ENCODE measurements at places on chromosomes 6 and 20.

GRCh38 chr6:119476554-119476953 lies 127.0 kb upstream of the MAN1A1 start:
- DNase-seq, result no peak

GRCh38 chr6:84033523-84034451 lies at the start of gene MRAP2:
TSS of gene MRAP2 (plus strand) at chr6:84033772. CDS start at chr6:84055319, 21,547 bp downstream.
- peak; percentile 76 for DNase-seq

- no peak for DNase-seq
Observed at GRCh38 chr6:130513770-130514169, 148.0 kb downstream of the TMEM200A start.

GRCh38 chr6:1761477-1761877 lies 151.8 kb downstream of the FOXC1 start:
- no peak for DNase-seq

- no peak for DNase-seq
Observed at GRCh38 chr6:108127826-108128225, 38.0 kb upstream of the NR2E1 start.

GRCh38 chr6:61711849-61712248 lies 574.2 kb downstream of the KHDRBS2 start:
- no peak for DNase-seq

DNA sequence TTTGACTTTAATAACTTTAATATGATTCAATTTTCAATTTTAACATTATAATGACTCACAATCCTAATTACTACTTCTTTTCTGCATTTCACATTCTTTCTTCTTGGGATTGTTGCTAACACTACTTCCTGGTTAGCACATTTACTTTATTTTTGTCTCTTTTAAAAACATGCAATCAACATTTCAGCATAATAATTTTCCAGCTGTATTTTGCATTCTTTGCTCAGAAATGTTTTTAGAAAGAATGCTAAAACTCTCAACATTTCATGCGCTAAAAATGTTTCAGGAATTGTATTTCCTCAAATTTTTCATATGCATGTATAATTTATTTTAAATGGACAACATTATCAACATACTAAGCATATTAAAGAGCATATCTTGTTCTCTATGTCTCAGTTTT lies 1302.1 kb upstream of the GJE1 start:
- no peak for DNase-seq

DNA sequence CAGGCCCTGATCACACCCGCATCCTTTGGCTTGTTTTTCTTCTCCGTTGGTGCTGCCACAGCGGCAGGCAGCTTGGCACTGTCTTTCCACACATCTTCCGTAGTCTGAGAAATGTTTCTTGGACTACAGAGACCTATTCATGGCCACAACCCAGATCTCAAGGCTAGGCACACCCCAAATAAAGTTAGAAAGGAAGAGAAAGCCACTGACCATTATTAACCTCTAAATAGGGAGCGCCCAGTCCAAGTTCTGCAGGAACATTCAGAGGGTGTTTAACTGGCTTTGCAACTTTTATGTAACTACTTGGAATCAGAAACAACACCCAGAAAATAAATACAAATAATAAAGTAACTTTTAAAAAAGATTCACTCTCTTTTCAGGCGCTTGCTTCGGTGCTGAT lies 124.8 kb upstream of the NEDD9 start:
- no peak for DNase-seq

- DNase-seq, result no peak
Observed at GRCh38 chr20:58146081-58146745, 82.2 kb downstream of the ANKRD60 start.

DNA sequence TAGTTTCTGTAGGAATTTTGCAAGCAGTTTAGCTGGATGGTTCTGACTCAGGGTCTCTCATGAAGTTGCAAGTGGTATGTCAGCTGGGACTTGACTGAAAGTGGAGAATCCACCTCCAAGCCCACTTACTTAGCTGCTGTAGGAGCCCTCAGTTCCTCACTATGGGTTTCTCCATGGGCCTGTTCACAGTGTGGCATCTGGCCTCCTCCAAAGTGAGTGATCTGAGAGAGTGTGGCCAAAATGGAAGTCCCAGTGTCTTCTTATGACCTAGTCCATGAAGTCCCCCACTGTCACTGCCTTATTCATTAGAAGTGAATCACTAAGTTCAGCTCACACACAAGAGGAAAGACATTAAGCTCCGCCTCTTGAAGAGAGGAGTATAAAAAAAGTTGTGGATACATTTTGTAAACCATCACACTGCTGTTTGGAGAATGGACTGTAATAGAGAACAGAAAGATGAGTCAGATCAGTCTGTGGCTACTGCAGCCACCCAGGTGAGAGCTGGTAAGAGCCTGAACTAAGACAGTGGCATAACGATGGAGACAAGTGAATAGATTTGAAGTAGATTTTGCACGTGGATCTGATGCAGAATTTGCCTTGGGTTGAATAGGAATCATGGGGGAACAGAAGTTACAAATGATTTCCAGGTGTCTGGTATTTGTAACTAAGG lies 4.9 kb upstream of the NELFCD start:
- no peak for DNase-seq

GRCh38 chr6:27383011-27383410 lies 5.5 kb upstream of the ZNF391 start:
- no peak for DNase-seq

DNA sequence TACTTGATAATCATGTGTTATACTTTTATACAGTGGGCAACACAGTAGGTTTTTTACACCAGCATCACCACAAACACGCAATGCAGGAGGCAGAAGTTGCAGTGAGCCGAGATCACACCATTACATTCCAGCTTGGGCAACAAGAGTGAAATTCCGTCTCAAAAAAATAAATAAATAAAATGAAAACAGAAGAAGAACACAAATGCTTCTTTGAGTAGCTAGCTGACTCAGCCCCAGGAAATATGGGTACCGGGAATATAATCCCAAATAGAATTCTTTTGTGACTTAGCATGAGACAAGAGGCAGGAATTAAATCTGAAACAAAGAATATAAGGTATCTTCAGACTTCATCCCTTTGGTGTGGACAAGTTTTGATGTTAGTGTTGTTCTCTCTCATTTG lies 164.2 kb upstream of the ATXN1 start:
- no peak for DNase-seq

DNA sequence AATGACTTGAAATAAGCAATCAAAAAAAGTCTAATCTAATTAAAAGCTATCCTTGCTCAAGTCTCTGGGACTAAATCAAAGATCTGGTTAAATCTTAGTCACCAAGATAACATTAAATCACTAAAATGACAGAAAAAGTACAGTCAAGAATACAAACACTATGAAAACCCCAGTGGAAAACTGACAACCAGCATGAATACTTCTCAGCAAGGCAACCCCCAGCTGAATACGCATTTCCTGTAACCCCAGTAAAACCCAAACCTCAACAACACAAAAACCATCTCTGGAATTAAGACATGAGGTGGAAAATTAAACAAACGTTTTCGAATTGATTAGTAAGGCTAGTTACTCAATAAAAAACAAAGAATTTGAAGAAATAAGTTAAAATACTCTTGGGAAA lies 23.7 kb upstream of the ZC3H12D start:
- no peak for DNase-seq
